H54 (cell line): ENCODE measurements at places on chromosomes 11 and 22.

DNA sequence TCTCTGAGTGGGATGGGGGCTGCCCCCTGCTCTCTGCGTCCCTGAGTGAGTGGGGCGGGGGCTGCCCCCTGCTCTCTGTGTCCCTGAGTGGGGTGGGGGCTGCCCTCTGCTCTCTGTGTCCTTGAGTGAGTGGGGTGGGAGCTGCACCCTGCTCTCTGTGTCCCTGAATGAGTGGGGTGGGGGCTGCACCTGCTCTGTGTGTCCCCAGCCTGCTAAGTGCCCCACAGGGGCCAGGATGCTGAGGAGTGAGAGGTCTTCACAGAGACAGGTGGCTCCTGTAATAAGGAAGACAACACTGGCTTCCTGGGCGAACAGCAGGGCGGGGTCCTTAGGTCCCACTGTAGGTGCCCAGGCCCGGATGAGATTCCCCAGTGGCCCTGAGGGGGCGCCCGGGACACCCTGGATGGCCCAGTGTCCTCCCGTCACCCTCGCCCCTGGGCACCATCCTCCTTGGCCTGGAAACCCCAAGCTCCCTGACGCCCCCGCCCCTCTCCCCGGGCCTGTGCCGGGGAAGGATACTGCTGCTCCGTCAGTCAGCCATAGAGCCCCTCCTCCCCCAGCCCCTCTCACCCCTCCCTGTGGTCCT is 3.8 kb upstream of the CCDC188 start:
- DNase-seq: no peak

- peak; percentile 35 for DNase-seq
Observed at GRCh38 chr11:27972522-27973170, 135.3 kb downstream of the KIF18A start.

DNA sequence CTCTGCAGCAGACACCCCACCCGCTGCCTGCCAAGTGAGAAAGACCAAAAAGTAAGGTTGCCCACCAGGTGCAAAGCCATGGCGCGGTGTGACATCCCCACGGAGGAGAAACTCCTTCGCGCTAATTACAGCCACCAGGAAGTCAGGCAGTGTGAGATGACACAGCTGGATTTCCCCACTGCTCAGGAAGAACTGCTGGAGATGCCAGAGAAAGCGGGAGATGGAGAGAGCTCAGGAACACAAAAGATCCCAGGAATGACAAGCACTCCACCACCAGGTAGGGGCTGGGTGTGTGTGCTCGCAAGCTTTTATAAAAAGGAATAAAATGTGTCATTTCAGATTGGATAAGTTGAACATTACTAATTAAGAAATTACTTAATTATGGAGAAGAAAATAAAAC is 292.7 kb downstream of the OPCML start:
- no peak for DNase-seq

DNA sequence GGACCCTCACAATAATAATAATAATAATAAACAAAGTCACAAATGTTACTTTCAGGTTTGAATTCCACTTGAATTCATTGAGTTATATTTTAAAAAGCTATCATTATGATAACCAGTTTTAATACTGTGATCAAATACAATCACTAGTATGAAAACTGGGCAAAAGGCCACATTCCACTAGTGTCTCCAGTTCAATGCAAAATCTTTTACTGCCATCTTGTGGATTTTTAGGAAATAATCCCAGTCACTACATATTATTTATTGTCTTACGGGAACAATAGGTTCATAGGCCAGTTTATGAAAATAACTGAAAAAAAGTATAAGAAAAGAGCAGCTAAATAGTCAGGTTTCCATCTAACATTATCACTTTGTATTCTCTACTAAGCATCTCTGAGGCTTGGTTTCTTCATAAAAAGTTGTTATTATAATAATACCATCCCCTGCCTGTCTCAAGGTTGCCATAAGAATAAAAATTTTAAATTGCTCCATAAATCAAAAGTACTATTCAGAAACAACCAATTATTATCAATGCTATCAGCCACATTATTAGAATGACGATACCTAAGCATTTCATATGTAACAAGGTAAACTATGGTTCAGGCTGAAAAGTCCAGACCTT is 533.9 kb upstream of the CCDC90B start:
- DNase-seq: no peak

GRCh38 chr22:19446603-19447329 is 745 bp downstream of the C22orf39 start:
- DNase-seq: no peak
